Astrocyte of the spinal cord (primary cell): ENCODE measurements at places on chromosomes 3 and 15.

GRCh38 chr3:160346511-160346910 is 52.5 kb downstream of the IFT80 start:
- no peak for DNase-seq

- DNase-seq: no peak
Measured at GRCh38 chr15:42239528-42240182, 31.6 kb upstream of the VPS39 start.

- DNase-seq: no peak
Measured at GRCh38 chr15:40871749-40872617, 2.1 kb downstream of the RHOV start.

DNA sequence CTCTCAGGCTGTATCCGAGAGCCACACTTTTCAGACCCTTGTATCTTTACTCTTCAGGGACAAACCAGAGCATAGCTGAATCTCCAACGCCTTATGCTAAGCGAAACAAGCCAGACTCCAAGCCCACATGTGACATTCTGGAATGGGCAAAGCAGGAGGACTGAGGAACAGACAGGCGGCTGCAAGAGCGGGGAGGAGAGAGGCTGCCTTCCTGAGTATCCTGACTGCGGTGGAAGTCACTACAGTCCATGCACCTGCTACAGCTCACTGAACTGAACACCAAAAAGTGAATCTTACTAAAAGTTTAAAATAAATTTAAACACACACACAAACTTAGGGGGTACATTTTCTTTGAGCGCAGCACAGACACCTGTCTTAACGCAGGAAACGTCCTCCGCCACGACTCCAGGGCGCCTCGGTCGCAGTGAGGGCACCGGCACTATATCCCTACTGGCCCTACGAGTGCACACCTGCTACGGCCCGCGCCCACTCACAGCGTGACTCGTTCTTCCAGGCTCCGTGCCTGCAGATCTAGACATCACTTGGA is 1.4 kb downstream of the CYFIP1 start:
- DNase-seq: no peak

- peak; percentile 38 for DNase-seq
Measured at GRCh38 chr3:195250473-195251251, 20.3 kb downstream of the XXYLT1 start.

- DNase-seq: no peak
Measured at GRCh38 chr3:148455098-148455497, 242.6 kb upstream of the AGTR1 start.

- no peak for DNase-seq
Measured at GRCh38 chr3:169400874-169401273, 262.6 kb downstream of the MECOM start.

DNA sequence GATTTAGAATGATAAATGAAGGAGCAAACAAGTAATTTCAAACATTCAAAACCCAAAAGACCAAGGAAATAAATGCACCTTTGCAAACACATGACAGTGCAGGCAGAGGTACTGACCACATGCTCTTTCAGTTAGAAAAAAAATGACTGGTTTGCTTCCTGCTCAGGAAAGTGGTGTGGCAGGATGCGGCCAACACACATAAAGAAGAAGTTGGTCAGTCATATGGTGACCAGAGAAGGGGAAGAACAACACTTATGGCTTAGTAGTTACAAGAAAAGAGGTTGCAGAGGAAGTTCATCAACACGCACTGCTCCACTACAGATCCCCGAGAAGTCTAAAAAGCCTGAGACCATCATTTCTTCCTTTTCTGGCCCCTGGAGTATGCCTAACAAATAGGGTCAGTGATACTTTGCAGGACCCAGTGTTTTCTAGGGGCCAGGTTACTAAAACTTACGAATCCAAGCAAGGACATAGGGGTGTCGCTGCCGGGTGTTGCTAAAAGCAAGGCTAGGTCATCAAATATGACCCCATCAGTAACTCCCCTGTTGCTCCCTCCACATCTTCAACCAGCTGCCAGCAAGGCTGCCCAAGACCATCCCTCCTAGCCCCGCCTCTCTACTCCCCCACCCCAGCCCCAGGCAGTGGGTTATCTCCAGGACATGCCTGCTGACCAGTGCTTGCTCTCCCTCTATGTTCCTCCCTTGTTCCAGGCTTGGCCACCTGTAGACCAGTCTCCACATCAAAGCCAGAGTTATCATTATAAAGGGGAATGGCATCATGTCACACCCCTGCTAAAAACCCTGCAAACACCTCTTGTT is 11.2 kb downstream of the ATP8B4 start:
- no peak for DNase-seq

GRCh38 chr3:156676768-156677479 is 2.5 kb downstream of the TIPARP start:
- DNase-seq: peak; percentile 39

GRCh38 chr3:69961706-69962439 is 37.7 kb upstream of the SAMMSON start:
- DNase-seq: no peak

DNA sequence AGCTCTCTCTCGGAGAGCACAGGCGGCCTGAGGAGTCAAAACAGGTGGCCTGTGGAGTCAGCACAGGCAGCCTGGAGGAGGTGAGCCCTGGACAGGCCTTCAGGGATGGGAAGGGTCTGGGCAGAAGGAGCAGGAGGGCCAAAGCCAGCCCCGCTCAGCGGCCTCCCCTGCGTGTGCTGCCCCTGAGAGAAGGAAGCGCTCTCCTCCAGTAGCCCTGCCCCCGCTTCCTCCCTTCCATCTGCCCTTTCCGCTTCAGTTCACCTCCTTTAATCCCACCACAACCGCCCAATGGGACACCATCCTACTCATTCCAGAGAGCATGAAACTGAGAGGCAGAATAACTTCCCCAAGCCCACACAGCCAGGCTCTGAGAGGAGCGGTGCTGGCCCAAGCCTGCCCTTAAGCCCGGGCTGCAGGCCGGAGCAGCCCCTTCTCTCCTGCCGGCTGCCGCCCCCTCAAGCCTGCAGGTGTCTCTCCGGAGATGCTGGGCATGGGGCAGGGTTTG is 3.2 kb upstream of the NR2E3 start:
- no peak for DNase-seq

GRCh38 chr3:81995329-81995728 is 233.9 kb upstream of the GBE1 start:
- no peak for DNase-seq

GRCh38 chr15:51006336-51006985 is 88.2 kb downstream of the TNFAIP8L3 start:
- DNase-seq: no peak

- DNase-seq: no peak
Measured at GRCh38 chr3:65173841-65174240, 486.0 kb upstream of the ADAMTS9 start.

DNA sequence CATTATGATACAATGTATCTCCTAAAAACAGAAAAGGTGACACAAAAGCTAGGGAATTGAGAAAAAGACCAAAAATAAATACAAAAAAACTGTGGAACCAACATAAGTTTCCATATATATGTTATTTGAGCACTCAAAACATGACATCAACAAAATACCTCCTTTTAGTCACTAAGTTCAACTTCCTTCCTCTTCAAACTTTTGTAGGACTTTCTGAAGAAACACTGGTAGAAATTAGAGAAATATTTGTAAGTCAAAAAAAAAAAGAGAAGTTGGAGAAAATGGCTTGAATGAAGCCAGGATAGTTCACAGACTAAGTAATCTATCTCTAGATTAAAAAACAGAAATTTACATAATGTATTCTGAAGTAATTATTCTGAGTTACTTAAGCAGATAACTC is 208.4 kb upstream of the ALCAM start:
- no peak for DNase-seq

DNA sequence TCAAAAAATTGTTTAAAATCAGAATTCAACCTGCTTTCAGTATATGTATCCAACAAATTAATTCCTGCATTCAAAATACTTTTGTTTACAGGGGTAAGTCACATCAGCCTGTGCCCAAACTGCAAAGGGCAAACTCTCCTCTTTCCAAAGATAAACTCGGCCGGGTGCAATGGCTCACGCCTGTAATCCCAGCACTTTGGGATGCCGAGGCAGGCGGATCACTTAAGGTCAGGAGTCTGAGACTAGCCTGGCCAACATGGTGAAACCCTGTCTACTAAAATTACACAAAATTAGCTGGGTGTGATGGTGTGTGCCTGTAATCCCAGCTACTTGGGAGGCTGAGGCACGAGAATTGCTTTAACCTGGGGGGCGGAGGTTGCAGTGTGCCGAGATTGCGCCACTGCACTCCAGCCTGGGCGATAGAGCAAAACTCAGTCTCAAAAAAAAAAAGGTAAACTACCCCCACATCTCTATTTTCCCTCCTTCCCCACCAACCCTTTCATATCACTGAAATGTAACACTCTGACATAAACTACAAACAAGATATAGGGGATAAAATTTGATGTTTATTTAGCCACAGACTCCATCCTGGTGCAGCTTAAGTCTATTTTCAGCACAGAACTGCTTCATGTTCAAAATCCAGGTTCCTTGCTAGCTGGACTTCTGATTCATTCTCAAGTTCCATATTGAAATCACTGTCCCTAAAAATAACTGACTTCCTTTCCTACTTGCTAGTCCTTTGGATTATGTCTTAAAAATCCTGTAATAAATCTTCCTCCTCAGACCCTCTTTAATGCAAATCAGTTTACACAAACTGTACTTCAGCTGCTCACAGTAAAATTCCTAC is 15.4 kb downstream of the UBP1 start:
- no peak for DNase-seq

- no peak for DNase-seq
Measured at GRCh38 chr3:153552887-153553604, 391.0 kb downstream of the RAP2B start.

DNA sequence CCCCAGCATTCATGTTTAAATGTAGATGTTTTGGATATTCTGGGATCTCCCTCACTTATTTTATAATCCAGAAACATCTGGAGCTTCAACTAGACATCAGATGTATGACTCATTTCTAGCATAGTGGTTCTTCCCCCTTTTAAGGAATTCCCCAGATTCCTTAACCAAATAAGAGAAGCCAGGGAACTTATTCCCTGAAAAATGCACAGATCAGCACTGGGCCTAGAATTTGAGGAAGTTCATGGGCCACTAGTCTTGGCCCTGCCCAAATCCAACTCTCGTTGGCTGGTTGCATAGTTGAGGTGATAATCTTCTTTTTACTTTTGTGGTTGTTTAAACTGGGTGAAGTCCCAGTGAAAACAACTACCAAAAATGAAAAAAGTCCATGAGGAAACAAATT is 20.4 kb downstream of the RARRES1 start:
- DNase-seq: peak; percentile 82

DNA sequence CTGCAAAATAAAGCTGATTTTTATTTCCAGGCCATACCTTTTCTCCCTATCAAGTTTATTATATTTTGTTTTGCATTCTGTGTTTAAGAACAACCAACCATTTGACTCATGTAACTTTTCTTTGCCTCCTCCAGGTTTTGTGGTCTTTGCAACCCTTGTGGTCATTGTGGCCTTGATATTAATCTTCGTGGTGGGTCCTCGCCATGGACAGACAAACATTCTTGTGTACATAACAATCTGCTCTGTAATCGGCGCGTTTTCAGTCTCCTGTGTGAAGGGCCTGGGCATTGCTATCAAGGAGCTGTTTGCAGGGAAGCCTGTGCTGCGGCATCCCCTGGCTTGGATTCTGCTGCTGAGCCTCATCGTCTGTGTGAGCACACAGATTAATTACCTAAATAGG is 27.6 kb downstream of the NIPA2 start:
- DNase-seq: peak; percentile 73

GRCh38 chr15:91865486-91865885 is 12.0 kb downstream of the SLCO3A1 start:
- no peak for DNase-seq

GRCh38 chr15:77118882-77119321 is 48.0 kb upstream of the TSPAN3 start:
- peak; percentile 81 for DNase-seq

- no peak for DNase-seq
Measured at GRCh38 chr3:114867835-114868503, 279.1 kb downstream of the ZBTB20 start.

DNA sequence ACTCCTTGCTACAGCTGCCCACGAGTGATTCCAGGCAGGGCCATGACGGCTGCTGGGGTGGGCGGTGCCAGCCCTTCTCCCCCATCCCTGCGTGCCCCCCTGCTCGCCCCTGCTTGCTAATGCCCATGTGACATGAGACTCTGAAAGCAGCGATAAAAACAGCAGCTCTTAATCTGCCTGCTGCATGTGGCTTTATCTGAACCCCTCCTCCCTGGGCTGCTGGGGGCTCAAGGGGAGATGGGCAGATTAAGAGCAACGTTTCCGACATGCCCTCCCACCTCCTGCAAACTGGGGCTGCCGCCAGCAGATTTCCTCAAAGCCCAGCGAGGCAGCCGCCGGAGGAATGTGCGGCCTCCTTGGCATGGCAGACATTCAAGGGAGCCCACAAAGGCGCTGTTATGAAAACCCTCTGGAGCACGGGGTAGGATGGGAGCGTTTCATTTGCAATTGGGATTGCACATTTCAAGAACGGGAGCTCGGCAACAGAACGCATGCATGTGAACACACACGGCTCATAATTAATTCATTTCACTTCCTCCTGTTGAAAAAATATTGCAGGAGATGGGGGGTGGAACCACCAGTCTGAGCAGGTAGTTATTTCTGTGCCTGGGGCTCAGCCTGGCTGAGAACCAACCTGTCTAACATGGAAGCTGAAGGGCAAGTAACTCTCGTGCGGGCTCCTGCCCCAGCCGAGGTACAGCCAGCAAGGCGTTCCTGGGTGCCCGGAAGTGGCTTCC is 504.2 kb upstream of the PROK2 start:
- DNase-seq: peak; percentile 78

- DNase-seq: peak; percentile 68
Measured at GRCh38 chr3:11136116-11136515, 18.2 kb upstream of the HRH1 start.

- peak; percentile 33 for DNase-seq
Measured at GRCh38 chr3:172259111-172259541, 189.1 kb downstream of the GHSR start.

- no peak for DNase-seq
Measured at GRCh38 chr3:169153656-169154055, 509.9 kb downstream of the MECOM start.

GRCh38 chr3:150747886-150748683 is 14.9 kb downstream of the SIAH2 start:
- no peak for DNase-seq

- DNase-seq: no peak
Measured at GRCh38 chr3:16058521-16058920, 116.0 kb upstream of the GALNT15 start.

DNA sequence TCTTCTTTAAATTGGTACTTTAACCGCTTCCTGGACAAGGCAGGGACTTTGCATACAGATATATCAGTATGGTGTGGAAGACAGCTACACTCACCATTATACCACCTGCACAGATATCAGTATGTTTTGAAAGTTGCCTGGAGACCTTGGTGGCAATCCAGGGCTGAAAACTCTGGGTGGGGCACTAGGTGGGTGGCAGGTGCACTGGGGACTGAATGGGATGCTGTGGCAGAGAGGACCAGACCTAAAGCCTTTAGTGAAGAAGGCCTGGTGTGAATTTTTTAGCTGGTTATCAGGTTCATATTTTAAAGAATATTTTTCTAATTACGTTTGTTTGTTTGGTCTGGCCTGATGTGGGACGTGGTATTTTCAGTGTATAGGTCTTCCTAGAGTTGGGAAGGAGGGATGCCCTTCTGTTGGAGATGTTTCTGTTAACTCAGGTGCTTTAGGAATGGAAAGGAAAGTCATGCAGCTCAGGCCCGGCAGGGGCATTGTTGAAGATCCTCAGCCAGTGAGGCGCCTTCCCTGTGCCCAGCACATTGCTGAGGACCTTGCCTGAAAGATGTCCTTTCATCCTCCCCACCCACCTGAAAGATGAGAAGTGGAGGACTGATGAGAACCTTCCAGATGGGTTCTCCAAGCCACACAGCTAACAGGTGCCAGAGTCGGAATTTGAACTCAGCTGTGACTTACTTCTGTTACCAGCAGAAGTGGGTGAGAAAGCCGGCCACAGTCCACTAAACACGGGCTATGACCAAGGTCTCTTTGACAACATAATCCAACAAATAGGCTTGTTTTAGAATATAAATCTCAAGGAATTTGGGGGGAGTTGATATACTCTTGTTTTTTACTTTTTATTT is 77.3 kb downstream of the APBA2 start:
- DNase-seq: no peak
